ENCODE measurements at places on chromosomes 3 and 15.
A peak's percentile ranks its signal among the peaks of the same experiment; 100 is the strongest.

- DNase-seq = peak; percentile 22
These were observed 68.4 kb upstream of the CHRNB4 start for GRCh38 chr15:78709263-78709882.

- peak; percentile 16 for DNase-seq
These were observed 107.7 kb downstream of the WDR76 start for GRCh38 chr15:43934480-43934879.

GRCh38 chr15:37638691-37639090 lies 295.7 kb upstream of the TMCO5A start:
- no peak for DNase-seq

DNA sequence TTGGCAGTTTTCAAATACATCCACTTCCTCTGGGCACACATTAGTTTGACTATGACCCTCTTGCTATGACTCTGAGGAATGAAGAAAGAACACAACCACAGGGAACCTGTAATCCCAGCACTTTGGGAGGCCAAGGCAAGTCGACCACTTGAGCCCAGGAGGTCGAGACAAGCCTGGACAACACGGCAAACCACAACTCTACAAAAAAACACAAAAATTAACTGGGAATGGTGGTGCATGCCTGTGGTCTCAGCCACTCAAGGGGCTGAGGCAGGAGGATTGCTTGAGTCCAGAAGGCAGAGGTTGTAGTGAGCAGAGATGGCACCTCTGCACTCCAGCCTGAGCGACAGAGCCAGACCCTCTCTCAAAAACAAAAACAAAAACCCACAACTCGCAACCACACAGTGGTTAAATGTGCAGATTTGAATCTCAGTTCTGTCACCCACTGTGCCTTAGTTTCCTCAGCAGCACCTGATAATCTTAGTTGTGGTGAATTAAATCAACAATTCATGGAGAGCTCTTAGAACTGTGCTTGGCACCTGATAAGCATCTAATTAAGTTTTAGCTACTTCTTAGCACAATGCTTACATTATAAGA lies 65.7 kb downstream of the MYLK start:
- no peak for DNase-seq

DNA sequence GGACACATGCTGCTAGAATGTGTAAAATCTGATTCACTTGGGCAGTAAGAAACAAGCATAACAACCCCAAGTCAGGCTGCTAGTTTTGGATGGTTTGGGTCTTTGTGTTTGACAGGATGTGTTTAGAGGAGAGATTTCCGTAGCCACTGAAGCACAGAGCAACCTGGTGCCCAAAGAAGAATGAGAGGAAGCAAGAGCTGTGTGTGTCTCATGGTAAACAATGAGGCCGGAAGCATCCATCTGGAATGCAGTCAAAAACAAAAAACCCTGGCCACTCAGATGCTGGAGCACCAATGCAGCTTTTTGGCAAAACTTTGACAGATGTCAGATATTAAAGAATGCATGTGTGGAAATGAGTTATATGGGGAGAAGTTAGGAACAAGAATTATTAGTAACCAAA lies 39.4 kb upstream of the SNRK start:
- DNase-seq = no peak

DNA sequence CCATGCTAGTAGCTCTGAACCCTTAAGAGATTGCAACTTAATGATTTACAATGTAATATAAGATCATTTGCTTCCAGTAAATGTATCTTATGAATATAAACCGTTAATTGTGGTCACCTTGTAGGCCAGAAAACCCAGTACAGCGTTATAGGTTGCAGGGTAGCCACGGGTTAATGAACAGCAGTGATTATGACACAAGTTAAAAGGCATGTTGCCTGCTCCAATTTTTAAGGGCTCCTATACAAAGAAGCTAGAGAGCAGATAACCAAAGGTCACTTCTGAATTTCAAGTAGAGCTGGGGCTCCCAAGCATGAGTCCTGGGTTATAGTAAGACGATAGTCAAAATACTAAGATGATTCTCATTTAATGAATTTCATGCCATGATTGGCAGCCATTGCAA lies 13.5 kb downstream of the GUCA1C start:
- DNase-seq = no peak

- no peak for DNase-seq
These were observed 928.2 kb downstream of the EPHA3 start for GRCh38 chr3:90035643-90036042.

GRCh38 chr15:70247281-70247680 lies 149.6 kb upstream of the TLE3 start:
- no peak for DNase-seq

DNA sequence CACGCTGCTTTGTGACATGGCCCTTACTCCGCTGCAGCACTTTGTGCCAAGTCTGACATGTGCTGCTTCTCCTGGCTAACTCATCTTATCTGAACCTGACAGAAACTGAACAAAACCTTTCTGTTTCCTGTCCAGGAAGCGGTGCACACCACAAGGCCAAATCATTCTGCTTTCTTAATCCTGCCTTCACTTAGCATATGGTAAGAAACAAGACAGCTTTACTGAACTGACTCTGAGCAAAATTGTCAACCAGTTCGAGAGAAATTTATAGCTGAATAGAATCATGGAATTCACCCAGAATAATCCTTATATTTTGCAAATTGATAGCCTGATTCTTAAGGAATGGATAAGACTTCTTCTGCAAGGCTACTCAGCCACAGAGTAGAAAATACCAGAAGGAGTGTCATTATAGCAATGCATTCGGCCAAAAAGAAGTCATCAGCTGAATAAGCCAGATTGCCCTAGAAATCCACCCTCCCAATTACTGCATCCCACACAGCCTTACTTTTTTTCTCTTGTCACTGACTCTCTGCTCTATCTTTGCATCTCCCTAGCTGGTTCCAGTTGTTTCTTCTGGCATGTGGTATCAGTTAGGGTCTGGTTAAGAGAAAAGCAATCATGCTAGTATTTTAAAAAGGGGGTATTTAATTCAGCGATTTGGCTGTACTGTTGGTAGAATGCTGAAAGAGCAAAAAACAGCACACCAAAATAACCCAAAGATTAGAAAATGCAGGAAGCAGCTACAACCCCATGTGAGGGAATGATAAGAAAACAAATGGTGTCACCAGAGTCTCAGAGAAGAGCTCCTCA lies 41.6 kb upstream of the STRIT1 start:
- DNase-seq = no peak

GRCh38 chr3:42214565-42215283 lies 51.3 kb downstream of the CCK start:
- no peak for DNase-seq

DNA sequence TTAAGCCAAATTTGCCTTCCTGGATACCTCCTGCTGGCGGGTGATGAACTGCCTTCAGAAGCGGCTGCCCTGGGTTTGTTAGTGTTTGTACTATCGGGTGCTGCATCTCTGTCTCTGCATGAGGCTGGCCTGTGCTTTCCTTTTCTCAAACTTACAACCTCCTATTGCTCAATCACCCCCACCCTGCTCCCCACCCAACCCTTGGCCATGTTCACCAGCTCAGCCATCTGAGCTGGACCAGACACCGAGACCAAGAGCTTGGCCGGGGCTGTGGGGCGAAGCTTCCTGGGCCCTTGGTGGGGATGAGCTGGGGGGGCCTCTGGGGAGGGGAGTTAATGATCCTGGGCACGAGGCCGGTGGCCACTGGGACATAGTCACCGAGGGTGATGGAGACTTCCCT lies 16.8 kb upstream of the FBLN2 start:
- DNase-seq = no peak
